ENCODE measurements at places on chromosomes 6 and 20.

- peak; percentile 26 for DNase-seq
Observed at GRCh38 chr20:21615617-21616080, 89.8 kb upstream of the PAX1 start.

DNA sequence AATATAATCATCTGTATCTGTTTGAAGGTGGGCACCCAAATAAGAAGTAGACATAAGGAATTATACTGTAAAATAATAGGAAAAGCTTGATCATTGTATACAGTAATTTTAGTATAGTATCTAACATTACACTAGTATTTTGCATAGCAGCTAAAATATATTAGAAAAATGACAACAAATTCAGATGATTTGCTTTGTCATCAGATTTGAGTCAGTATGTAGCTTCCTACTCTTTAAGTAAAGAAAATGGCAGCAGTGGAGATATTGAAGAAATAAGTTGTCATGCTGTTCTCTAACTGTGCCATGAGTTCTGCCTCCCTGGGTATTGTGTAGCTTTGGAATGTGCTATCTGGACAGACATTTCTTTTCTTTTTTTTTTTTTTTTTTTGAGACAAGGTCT is 74.4 kb downstream of the TIAM2 start:
- DNase-seq, result no peak

DNA sequence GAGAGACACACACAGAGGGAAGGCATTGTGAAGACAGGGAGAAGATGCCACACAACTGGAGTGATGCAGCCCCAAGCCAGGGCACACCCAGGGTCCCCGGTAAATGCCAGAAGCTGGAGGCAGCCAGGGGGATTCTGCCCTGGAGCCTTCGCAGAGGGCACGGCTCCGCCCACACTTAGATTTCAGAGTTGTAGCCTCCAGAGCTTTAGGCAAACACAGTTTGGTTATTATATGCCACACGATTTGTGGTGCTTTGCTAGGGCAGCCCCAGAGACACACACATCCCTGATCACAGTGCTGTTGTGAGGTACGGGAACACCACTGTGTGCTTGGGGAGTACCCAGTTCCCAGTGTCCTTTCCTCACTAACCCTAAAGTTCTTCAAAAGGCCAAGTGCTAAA is 280.6 kb downstream of the SMOC2 start:
- no peak for DNase-seq

- no peak for DNase-seq
Observed at GRCh38 chr6:11607383-11607782, 69.8 kb downstream of the TMEM170B start.

DNA sequence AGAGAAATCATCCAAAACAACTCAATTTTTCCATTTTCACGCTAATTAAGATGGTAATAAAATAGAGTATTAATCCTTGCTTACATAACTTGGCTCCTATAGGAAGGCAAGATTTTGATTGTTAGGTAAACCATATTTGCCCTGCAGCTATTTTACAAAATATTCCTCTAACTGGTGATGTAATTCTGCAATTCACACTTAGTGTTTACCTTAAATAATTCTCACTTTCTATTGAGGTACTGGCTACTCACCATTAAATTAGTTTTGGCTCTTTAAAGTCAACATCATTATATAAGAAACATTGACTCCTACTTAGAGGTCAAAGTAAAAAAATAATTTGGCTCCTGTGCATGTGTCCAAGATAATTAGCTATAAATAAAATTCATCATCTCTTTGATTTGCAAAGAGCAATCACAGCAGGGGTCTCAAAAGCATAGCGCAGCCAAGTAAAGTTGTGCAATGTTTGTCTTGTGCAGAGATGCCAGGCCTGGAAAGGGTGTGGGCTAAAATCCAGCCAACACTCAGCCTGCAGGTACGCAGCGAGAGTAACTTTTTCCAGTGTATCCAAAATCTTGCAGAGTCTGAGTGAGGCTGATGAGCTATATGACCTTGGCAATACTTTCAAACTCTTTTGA is 501.2 kb downstream of the MMUT start:
- no peak for DNase-seq

GRCh38 chr6:15429141-15430110 is 183.6 kb downstream of the JARID2 start:
- no peak for DNase-seq

GRCh38 chr6:129276461-129276860 is 393.5 kb downstream of the LAMA2 start:
- DNase-seq, result no peak

GRCh38 chr6:6148192-6148815 is 141.6 kb upstream of the NRN1 start:
- no peak for DNase-seq

DNA sequence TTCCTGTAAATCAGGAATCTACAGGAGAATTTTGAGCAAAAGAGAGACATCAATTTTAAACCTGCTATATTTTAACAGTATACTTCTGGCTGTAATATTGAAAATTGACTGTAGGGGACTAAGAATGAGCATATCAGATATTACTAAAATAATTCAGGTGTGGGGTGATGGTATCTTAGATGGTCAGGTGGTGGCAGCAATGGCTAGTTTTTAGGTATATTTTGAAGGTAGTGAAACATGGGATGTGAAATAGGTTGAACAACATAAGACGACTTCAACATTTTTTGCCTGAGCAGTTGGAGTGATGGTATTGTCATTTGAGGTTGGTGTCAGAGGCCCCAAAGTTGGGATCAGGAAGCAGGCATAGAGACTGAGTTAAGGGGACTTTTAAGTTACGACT is 32.1 kb downstream of the FAM83B start:
- no peak for DNase-seq

GRCh38 chr6:110786271-110786670 is 29.0 kb downstream of the CDK19 start:
- no peak for DNase-seq

DNA sequence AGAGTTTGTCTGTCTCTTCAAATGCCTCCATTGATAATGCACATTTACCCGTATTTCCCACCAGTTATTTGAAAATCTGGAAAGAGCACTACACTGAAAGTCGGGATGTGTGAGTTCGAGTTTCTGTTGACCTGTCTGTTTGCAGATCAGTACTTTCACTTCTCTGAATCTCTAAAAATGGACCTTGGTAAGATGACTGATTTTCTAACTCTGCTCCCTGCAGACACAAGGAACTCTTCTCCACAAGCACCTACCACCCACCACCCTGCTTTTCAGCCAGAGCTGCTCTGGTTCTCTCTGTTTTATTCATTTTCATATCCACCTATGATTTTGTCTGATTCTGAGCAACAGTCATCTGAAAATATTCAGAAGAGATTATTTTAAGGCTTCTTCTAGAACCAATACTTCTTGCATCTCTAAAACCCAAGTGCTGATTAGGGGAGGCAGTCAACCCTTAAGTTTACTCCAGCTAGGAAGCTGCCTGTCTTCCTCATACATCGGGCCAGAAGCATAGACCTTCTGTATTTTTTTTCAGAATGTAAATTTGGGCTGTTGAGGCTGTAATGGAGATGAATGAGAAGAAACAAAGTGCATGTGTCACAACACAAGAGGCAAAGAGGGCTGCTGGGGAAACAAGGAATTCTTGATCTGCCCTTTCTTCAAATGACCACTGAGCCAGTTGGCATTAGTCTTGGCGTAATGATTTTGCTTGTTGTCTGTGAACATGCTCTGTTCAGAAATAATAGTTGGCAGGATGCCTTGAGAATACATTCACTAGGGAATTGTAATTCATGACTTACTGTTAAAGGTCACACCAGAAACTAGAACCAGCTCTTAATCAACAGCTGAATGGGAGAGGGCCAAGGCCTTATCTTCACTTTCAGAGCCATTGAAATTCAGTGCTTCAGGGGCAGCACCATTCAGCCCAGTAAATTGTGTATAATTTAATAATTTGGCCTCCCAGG is 85.4 kb upstream of the MYLIP start:
- DNase-seq, result no peak

GRCh38 chr6:124090491-124090890 is 286.8 kb downstream of the NKAIN2 start:
- DNase-seq, result no peak

GRCh38 chr6:63560801-63561287 is 11.4 kb upstream of the LOC128125822 start:
- DNase-seq, result no peak

DNA sequence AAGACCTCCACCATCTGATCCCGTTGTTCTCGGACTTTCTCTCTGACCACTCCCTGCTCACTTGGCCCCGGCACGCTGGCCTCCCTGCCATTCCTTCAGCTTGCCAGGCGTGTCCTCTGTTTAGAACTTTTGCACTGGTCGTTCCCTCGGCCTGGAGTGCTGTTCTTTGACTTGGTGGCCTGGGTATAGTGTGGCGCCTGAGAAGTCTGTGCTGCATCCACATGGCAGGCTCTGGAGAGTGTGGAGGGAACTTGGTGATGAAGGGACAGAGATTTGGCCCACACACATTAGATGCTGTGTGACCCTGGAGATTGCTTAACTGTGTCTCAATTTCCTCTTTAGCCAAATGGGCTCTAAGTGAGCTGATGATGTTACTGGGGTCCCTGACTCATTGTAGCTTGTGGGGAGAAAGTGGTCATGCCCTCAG is 13.0 kb upstream of the TGM2 start:
- DNase-seq, result no peak

- DNase-seq, result no peak
Observed at GRCh38 chr6:4435981-4436445, 300.6 kb upstream of the ECI2 start.

DNA sequence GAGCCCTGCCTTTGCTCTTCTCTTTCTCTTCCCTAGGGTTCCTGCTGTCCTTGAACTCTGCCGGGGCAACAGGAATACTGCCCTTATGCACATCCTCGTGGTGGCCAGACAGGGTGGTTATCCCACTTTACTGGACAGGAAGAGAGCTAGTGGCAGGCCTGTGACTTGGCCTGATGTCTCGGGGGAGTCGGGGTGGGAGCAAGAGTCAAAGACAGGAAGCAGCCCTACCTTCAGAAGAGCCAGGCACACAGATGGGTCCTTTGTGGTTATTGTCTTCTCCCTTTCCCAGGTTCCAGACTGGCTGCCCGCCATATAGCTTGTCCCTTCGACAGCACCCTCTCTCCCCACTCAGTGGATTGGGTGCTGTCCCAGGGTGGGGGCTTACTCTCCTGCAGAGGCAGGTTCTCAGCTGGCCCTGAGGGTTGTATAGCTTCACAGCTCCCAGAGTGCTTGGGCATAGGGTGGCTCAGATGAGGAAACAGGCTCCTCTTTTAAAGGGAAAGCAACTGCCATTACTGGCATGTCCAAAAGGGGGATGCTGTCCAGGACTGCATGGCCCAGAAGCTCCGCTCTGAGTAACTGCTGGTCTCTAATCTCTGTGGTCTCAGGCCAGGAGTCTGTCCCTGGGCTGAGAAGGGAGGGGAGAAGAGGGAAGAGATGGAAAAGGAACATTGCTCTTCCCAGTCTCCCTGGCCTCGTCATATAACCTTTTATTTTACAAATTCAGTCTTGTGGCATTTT is 17.3 kb downstream of the PLCG1 start:
- DNase-seq, result no peak

DNA sequence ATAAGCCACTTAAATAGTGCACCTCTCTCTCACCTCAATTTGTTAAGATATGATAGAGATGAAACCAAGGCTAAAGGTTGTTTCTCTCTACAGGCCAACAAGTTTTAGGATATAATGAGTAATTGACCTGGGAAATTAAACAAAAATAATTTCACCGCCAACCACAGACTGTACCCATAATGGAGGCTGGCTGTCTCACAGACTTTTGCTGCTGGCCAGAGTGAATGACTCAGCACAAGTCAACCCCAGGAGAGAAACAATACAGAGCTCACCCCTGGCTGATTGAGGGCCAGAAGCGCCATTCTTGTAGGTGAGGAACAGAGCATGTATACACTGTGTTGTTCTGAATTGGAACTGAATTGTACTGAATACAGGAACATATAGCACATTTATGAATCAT is 99.9 kb downstream of the CAP2 start:
- DNase-seq, result no peak

- no peak for DNase-seq
Observed at GRCh38 chr20:51505566-51505965, 37.0 kb downstream of the NFATC2 start.

DNA sequence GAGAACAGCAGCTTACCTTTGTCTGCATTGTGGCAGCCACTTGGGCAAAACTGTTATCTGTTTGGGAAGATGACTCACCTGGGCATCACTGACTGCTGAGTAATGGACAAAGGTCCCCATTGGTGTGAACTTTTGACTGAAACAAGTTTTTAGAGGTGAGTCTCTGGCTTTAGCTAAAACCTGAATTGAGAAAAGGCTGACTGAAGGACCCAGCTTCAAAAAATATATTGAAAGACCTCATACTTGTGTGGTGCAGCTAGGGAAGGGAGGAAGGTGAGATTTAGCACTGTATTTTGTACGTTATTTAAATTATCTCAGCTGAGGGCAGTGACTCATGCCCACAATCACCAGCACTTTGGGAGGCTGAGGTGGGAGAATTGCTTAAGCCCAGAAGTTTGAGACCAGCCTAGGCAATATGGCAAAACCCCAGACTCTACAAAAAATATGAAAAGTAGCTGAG is 4.5 kb upstream of the CITED2 start:
- DNase-seq, result no peak

GRCh38 chr6:139392794-139393193 is 18.3 kb upstream of the CITED2 start:
- no peak for DNase-seq

DNA sequence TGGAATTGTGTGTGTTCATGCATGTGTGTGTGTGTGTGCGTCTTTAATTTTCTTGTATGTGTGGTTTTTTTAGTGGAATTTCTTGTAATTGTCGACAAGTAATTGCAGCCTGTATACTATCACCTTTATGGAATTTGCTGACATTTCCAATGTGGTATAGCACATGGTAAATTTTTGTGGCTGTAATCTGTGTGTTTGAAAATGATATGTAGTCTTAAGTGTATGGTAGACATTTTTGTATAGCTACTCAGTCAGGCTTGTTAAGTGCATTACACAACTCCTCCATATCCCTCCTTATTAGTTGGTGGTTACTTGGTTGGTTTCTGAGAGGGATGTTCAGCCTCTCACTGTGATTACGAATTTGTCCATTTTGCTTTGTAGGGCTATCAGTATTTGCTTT is 384.5 kb upstream of the HSF2 start:
- no peak for DNase-seq

DNA sequence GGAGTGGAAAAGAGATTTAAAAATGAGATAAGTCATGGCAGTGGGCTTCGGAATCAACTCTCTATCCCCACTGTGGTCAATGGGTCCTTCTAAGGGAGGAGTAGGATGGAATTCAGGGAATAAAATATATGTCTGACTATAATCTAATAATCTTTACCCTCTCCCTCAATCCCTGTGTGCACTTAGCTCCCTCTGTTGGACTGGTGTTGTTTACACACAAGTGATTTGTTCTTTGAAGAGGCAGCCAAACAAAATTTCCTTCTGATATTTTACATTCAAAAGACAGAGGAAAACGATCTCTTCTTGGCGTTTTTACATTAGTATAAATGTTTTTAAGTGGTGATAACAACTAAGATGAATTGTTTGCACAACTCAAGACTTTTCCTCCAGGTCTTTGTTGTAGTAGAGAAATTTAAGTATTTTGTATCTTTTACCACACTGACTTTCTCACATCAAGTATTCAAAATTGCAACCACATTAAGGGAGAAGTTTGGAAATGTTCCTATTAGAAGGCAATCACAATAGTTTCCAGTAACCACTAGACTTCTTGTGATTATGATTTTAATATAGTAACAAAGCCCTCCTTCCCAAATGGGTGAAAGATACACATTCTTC is 317.8 kb downstream of the CENPW start:
- DNase-seq, result peak; percentile 39
